Thoracic aorta endothelial cell (primary cell): ENCODE measurements at places on chromosomes 6 and 20. TPM values are rescaled to one million over a fixed set of nuclear protein-coding genes. Genes with fewer than 3 reads are reported as not detected.

Gene GPR6
- total RNA-seq = not detected in 2 replicates

Gene LEMD2
- 39.2 and 42.2 TPM in 2 replicates for total RNA-seq

Gene SIRPB2
- 0.79 and 1.3 TPM in 2 replicates for total RNA-seq

Gene GMNN
- 49.2 and 53.3 TPM in 2 replicates for total RNA-seq

Gene CFAP206
- 0.50 and 0.53 TPM in 2 replicates for total RNA-seq

Gene GRIK2
- not detected in 2 replicates for total RNA-seq

Gene PRND
- total RNA-seq = 1.2 and 2.3 TPM in 2 replicates

Gene RIMS4
- total RNA-seq = not detected in 2 replicates

Gene CD24
- 1.1 and 1.7 TPM in 2 replicates for total RNA-seq

Gene APOBEC2
- not detected in 2 replicates for total RNA-seq

Gene IPCEF1
- total RNA-seq = 0.29 TPM in 1 of 2 replicates, not detected in the other

Gene KCNK16
- not detected in 2 replicates for total RNA-seq

Gene RHAG
- not detected in 2 replicates for total RNA-seq

Gene COL11A2
- total RNA-seq = 0.13 and 0.29 TPM in 2 replicates

Gene SH3BGRL2
- total RNA-seq = 36.4 and 62.7 TPM in 2 replicates

Gene SOBP
- total RNA-seq = 3.7 and 6.0 TPM in 2 replicates

Gene CCN6
- not detected in 2 replicates for total RNA-seq

Gene FOXC1
- total RNA-seq = 22.9 and 28.7 TPM in 2 replicates

Gene RWDD2A
- total RNA-seq = 3.4 and 4.3 TPM in 2 replicates

Gene GPR63
- total RNA-seq = under 0.01 and 0.36 TPM in 2 replicates

Gene IL20RA
- not detected in 2 replicates for total RNA-seq

Gene TRIM40
- not detected in 2 replicates for total RNA-seq

Gene KCNB1
- under 0.01 TPM in 1 of 2 replicates, not detected in the other for total RNA-seq

Gene TRIM10
- not detected in 2 replicates for total RNA-seq

Gene TREML2
- total RNA-seq = not detected in 2 replicates

Gene BPIFB2
- not detected in 2 replicates for total RNA-seq

Gene GRM1
- total RNA-seq = under 0.01 TPM in 2 replicates

Gene HLA-DPA1
- total RNA-seq = 5.2 and 16.8 TPM in 2 replicates

Gene SLC2A10
- total RNA-seq = 4.5 and 9.3 TPM in 2 replicates

Gene SLC16A10
- total RNA-seq = under 0.01 TPM in 1 of 2 replicates, not detected in the other

Gene FAM209B
- not detected in 2 replicates for total RNA-seq

Gene AKAP12
- total RNA-seq = 379 and 460 TPM in 2 replicates

Gene MAP7
- total RNA-seq = 0.72 and 0.93 TPM in 2 replicates

Gene BPIFB1
- not detected in 2 replicates for total RNA-seq

Gene CYP24A1
- not detected in 2 replicates for total RNA-seq

Gene PPP1R18
- total RNA-seq = 76.3 and 96.5 TPM in 2 replicates

Gene CST9L
- not detected in 2 replicates for total RNA-seq

Gene POU5F1
- 0.27 TPM in 1 of 2 replicates, not detected in the other for total RNA-seq

Gene SGK2
- 0.14 and 0.53 TPM in 2 replicates for total RNA-seq

Gene NFATC2
- 5.7 and 7.0 TPM in 2 replicates for total RNA-seq

Gene NOL4L
- total RNA-seq = 36.7 and 44.2 TPM in 2 replicates

Gene SLC35A1
- 15.7 and 18.2 TPM in 2 replicates for total RNA-seq

Gene FOXA2
- not detected in 2 replicates for total RNA-seq

Gene LIME1
- total RNA-seq = 2.4 and 3.6 TPM in 2 replicates

Gene GUCA1A
- not detected in 2 replicates for total RNA-seq

Gene ZSCAN12
- 4.9 and 5.7 TPM in 2 replicates for total RNA-seq

Gene NEU1
- 43.5 and 45.3 TPM in 2 replicates for total RNA-seq

Gene FAM50B
- 4.7 TPM in 2 replicates for total RNA-seq

Gene F13A1
- total RNA-seq = not detected in 2 replicates

Gene HS3ST5
- not detected in 2 replicates for total RNA-seq

Gene POM121L2
- total RNA-seq = not detected in 2 replicates

Gene CLDN20
- total RNA-seq = not detected in 2 replicates

Gene PPP1R10
- 54.2 and 58.6 TPM in 2 replicates for total RNA-seq
